Stimulated activated CD8-positive, alpha-beta memory T cell treated with anti-CD3 and anti-CD28 coated beads, Interleukin-2, amount 100 ng/mL, for 1 hour (primary cell): ENCODE measurements at places on chromosomes 5 and 9.

DNA sequence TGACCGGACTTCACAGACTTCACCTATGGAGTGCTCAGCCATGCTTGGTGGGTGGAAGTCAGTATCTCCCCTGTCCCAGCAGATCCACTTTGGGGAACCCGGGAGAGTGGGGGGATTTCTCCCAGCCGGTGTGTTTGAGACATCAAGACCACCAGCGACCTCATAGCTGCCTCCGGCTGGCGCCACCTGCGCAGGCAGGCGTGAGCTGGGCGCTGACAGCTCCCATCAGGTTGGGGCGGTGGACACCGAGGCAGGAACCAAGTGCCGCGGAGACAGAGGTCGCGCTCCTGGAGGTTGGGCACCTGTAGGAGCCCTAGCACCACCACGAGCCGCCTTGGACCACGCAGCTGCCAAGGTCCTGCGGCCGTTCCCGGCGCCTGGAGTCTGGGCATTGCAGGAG lies 124.0 kb upstream of the LARP1 start:
- DNase-seq: no peak

GRCh38 chr5:80220245-80220897 lies 35.5 kb downstream of the SERINC5 start:
- no peak for DNase-seq

DNA sequence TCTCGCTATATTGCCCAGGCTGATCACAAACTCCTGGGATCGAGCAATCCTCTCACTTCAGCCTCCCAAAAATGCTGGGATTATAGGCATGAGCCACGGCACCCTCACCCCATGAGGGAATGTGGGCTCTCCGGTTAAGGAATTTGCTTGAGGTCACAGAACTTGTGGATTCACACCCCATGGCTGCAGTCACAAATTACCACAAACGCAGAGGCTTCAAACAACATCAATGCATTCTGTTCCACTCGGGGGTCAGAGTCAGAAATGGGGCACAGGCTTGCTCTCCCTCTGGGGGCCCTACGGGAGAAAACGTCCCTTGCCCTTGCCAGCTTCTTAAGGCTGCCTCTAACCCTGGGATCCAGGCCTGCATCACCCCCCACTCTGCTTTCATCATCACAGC lies 12.2 kb upstream of the SPINK4 start:
- no peak for DNase-seq

DNA sequence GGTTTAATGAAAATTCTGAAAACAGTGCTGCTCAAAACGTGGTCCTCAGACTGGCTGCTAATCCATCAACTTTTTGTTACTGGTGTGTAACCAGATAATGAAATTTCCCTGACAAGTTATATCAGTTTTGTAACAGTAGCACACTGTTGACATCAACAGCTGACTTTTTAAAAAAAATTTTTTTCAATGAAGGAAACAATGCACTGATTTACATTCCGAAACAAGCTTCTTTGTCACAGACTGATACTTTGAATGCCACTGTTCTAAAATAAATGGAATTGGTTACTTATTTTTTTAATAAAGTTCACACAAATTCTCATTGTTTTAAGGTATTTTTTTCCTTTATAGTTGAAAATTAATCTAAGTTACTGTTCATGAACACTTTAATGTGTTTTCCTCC lies 169.1 kb downstream of the NIPBL start:
- DNase-seq: no peak

GRCh38 chr9:4262735-4263141 lies 37.1 kb downstream of the GLIS3 start:
- no peak for DNase-seq

- DNase-seq: no peak
Observed at GRCh38 chr5:147737921-147738320, 44.6 kb downstream of the JAKMIP2 start.

DNA sequence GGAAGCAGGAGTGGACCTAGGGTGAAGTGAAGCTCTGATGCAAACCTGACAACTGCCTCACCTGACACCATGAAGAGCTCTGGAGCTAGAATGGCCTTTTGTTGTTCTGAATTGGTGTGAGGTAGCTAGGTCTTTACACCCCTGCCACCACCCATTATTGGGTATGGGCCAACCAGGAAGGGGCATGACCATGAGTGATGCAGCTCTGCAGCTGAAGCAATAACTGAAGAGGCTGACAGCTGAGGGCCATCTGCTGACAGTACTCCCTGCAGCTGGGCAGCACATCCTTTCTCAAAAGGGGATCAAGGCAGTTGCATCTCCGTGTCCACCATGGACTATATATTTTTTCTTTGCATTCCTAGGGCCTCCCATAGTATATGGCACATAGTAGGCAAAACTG lies 87.0 kb upstream of the TLE1 start:
- DNase-seq: no peak

GRCh38 chr9:132283863-132284262 lies 70.9 kb downstream of the SETX start:
- no peak for DNase-seq

DNA sequence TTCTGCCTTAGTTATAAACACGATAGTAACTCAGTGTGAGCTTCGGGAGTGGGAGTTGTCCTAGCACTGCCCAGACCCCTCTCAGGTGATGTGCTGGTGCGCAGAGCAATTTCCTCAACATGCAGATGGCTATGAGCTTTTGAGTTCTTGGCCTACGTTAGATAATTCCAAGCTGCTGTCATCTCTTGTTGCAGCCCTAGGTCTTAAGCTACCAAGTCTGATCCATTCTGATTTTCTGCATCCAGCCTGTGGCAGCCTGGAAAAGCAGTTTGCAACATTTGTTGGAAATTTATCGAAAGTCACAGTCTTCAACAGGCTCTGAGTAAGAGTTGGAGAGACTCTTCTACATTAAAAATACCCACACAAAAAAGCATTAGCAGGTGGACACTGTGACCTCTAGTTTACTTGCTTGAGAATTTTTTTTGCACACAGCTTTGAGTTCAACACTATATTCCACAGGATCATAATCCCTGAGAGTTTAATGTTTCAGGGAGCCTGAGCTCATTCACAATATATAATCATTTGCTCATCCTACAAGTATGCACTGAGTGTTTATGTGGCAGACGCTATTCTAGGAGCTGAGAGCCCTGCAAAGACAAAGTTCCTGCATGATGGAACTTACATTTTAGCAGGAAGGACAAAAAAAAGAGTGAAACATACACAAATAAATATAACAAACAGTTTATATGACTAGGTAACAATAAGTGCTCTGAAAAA lies 91.6 kb downstream of the UBE2QL1 start:
- no peak for DNase-seq

GRCh38 chr9:76135902-76136301 lies 245.4 kb downstream of the PCSK5 start:
- DNase-seq: no peak

DNA sequence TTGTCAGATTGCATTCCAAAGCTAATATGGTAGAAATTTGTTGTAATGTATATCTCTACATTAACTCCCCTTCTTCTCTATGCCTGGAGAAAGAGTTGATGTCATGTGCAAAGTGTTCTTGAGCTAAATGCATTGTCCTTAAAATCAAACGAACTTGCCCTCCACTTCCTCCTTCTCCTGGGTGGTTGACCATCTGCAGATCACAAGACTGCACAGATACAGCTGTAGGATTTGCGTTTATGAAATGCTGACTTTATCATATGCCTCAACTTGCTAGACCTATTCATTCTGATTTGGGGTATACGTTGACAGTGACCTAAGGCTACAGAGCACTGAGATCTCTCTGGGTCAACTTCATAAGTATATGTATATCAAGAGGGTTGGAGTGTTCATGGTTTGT lies 8.3 kb downstream of the TRIM32 start:
- no peak for DNase-seq

- DNase-seq: no peak
Observed at GRCh38 chr5:103174147-103174546, 54.0 kb downstream of the PPIP5K2 start.

DNA sequence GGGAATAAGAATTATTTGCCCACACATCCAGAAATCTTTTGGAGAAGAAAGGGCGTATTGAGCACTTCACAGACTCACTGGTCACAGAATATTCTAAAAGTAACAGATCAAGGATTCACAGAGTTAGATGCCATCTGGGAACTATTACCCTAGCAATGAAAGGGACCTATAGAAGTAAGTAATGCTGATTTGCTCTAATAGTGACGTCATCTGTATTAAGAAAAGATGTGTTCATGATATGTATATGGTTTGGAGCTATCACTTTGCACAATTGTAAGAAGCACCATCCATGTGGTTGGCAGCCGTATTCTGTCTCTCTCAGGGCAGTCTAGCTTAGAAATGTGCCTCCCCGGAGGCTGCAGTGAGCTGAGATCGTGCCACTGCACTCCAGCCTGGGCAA lies 52.8 kb upstream of the SV2C start:
- DNase-seq: no peak

DNA sequence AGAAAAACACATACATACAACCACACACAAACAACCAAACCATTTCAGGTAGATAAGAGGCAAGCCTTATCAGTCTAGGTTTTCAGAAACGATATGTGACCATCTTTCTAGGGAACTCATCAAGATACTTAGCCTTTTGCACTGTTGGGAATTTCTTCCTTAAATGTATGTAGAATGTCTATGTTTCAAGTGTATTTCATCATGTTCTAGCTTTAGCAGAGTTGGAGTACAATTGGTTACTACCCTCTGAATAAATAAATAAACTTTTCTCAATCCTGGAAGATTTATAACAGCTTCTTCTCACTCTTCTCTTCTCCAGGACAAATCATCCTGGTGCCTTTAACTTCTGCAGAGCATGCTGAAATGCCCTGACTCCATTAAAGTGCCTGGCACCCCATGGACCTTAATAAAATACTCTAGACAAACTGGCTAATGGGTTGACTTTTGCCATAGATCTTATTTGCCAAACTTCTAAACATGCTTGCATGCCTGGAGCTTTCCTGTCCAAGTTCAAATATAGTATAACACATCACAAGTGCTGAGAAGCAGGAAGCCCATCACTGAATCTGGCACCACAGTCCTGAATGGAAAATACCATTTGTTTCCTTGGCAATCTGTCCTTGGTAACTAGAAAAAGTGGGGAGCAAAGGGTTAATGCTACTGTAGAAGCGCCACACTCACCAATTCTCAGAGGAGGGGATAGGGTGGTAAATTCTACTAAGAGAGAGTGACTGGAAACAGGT lies 33.1 kb upstream of the ZNF462 start:
- no peak for DNase-seq

DNA sequence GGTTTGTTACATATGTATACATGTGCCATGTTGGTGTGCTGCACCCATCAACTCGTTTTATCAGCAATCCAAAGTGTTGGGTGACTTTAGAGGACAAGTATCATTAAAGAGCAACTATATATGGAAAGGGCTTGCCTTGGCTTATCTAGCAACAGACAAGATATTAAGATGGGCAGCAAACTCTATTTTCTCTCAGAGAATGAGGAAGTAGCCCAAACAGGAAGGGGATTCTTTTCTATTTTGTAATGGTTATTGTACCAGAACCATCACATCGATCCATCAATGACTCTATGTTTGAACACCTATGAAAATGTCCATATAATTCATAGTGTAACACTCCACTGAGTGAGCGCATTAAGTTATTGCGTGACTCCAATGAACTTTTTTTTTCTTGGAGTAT lies 260.1 kb upstream of the SLC24A2 start:
- no peak for DNase-seq

GRCh38 chr9:17802249-17802857 lies 223.5 kb downstream of the SH3GL2 start:
- no peak for DNase-seq

GRCh38 chr5:116532762-116533525 lies 41.7 kb downstream of the SEMA6A start:
- no peak for DNase-seq

- DNase-seq: no peak
Observed at GRCh38 chr9:70634696-70635095, 220.2 kb upstream of the KLF9 start.

GRCh38 chr5:3489239-3489843 lies 106.3 kb upstream of the IRX1 start:
- DNase-seq: no peak

DNA sequence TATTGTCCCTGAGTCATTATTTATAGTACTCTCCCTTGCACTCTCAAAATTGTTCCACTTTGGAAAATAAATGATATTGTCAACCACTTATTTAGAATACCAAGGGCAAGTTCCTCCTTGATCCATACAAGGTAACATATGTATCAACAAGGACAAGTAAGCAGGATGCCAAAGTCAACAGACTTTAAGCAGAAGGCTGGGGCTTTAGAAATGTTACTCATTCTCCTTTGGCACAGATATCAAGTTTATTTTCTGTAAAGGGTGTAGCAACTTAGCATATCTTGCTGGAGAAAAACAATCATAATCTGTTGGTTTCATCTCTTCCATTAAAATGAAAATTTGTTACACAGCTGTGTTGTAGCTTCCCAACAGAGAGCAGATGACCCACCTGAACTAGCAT lies 248.7 kb upstream of the SLC30A5 start:
- no peak for DNase-seq

GRCh38 chr5:167248257-167248656 lies 1043.2 kb upstream of the WWC1 start:
- DNase-seq: no peak

DNA sequence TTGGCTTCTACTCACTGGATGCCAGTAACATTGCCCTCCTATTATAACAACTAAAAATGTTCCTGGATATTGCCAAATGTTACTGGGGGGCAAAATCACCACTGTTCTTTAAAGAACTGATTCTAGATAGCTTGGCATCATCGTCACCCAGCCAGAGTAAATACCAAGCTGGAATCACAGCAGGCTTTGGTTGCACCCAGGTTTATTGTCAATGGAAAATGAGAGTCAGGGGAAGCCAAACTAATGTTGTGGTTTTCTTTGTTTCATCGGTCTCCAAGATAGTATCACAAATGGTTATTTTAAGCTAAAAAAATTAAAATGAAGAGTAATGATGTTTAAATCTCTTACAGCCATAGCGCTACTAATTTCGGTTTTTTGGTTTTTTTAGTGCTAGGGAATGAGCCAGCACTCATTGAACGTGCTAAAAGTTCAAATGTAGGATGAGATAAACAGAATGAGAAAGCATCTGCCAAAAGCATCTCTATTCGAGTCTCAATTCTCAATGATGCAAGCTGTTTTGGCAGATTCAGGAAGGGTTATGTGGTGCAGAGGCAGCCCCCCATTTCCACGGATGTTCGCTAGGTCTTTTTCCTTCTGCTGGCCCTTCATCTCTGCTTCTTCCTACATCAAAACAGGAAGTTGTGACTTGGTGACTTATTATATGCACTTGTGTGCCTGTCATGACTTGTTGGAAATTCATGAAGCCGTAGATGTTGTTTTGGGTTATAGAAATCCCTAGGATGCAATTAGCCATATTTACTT lies 558.0 kb downstream of the EBF1 start:
- no peak for DNase-seq

DNA sequence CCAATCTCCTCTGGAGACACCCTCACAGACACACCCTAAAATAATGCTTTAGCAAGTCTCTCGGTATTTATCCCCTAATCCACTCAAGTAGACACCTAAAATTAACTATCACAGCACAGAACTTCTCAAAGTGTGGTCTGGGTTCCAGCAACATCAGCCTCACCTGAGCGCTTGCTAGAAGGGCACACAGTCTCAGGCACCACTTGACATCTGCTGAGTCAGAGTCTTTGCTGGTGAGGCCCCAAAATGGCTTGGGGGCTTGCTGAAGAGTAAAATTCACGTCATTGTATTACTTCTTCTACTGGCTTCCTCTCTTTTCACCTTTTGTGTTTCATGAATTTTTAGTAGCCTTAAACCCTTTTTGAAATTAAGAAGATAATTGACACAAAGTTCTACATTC lies 9.0 kb downstream of the FOXB2 start:
- no peak for DNase-seq

GRCh38 chr5:111694133-111694532 lies 62.9 kb downstream of the NREP start:
- DNase-seq: no peak

GRCh38 chr5:11319836-11320580 lies 559.0 kb upstream of the DAP start:
- DNase-seq: no peak
